ELR (cell line): ENCODE measurements at places on chromosomes 2 and 18.
A peak's percentile ranks its signal among the peaks of the same experiment; 100 is the strongest.

DNA sequence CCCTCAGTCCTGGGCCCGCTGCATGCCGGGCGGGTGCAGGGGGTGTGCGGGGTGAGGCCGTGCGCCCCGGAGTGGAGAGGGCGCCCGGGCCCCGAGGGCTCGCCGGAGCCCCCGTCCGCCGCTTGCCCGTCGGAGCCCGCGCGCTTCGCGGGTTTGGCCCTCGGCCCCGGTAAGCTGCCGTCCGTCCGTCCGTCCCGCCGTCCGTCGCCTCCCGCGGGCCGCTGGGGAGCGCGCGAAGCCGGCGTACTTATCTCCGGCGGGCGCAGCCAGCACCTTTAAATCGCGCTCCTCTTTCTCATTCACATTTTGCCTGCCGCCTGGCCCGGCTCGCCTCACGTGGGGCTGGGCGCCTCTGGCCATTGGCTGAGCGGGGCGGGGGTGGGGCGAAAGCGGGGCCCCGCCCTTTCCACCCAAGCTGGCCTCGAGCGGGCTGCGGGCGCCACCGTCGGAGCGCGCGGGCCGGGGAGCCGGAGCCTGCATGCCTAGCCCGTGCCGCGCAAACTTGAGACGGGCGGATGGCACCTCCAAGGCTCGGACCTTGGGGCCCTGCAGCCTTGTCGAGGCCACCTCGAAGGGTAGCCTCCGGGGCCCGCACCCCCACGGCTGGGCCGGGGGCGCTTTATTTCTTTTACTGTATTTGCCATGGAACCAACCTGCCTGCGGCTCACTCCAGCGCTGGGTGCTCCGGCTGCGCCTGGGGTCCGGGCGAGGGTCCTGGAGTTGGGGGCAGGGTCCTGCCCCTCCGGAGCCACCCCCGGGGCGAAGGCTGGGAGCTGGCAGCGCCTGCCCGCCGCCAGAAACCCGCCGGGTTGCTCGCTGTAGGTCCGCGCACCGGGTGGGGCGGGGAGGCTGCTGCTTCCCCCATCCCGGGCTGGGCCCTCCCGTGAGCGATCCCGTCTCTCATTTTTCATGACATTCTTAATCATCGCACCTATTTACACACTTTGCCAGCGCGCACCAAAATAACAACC is at the start of gene GBX2:
GBX2 (minus strand) TSS at position 277 of the 971 bp plus-strand sequence. CDS start 415 bp downstream, outside the sequence.
- DNase-seq: peak; percentile 33

DNA sequence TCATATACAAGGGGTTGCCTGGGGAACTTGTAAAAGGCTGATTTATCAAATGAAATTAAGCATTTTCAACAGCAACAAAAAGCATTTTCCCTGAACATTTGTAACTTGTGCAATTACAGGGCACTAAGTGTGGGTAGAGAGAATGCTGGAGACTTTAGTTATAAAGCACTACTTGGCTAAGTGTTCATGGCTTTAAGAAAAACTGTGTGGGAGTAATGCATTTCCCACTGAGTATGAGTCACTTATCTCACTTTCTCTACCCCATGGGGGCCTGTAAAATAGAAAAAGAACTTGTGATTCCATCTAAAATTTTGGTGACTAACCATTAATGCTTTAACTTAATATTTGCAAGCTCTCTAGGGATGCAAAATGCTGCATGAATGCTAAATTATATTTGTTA is 193.4 kb downstream of the CCDC102B start:
- DNase-seq: no peak

GRCh38 chr2:159875083-159875482 is 77.1 kb upstream of the CD302 start:
- DNase-seq: no peak

- no peak for DNase-seq
Observed at GRCh38 chr18:48827291-48828193, 123.2 kb downstream of the SMAD7 start.

DNA sequence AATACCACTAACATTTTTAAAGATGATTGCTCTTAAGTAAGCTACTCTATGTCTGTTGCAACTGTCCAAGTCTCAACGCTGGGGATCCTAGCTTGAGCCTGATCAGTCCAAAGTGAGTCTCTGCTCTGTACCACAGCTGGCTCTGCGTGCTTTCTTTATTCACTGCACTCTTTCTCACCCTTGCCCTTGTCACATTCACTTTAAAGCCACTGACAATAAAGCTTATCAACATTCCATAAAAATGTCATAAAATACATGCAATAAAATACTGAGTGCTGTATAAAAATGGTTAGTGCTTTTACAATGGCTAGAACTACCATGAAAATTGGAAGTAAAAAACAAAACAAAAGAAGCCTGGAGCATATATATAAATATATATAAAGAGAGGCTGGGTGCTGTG is 45.5 kb upstream of the LRRTM4 start:
- no peak for DNase-seq

DNA sequence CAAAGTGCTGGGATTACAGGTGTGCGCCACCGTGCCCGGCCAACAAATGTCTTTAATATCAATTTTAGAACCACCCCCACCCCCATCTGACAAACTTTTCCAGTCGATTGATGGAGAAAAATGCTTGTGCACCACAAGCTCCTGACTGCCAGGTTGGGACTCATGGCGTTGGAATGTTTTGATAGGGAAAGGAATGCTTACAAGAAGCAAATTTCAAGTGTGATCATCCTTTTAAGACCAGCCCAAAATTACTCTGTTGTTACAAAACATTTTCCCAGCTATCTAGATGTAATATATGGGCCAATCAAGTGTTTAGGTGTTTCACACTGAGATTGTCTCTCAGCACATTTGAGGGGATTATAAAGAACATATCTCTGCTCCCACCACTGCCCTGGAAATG is 45.2 kb downstream of the UBXN4 start:
- DNase-seq: peak; percentile 91
